Fibroblast of the aortic adventitia (primary cell): ENCODE measurements at places on chromosomes 11 and 22. TPM values are rescaled to one million over a fixed set of nuclear protein-coding genes. Genes with fewer than 3 reads are reported as not detected.

Gene CRYBB2
- not detected in 2 replicates for total RNA-seq

Gene PRG2
- not detected in 2 replicates for total RNA-seq

Gene CDC42BPG
- total RNA-seq, result 0.08 and 0.09 TPM in 2 replicates

Gene UBQLN3
- 0.09 TPM in 1 of 2 replicates, not detected in the other for total RNA-seq

Gene INS
- total RNA-seq, result not detected in 2 replicates
